DMS79 treated with DMSO at 0.1 percent for 48 hours (cell line): ENCODE measurements at places on chromosomes 1 and 21.

GRCh38 chr1:187883356-187883755 lies 1054.6 kb downstream of the PLA2G4A start:
- DNase-seq: no peak

DNA sequence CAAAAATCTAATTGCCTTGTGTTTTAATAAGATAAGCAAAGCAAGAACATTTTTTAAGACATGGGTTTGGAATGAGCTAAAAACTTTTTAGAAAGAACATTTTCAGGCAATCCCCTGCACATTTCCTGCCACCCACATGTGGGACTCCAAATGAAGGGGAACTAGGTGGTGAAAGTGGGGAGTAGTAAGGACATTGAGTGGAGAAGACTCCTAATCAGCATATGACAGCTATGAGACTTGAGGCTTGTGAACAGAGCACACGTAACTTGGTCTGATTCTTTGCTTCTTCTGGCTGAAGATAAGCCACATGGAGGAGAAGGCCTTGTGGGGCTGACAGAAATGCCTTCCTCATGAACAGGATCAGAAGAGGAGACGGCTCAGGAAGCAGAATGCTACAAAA lies 50.3 kb downstream of the FCER1A start:
- no peak for DNase-seq

- no peak for DNase-seq
These were observed 180.6 kb downstream of the COL24A1 start for GRCh38 chr1:85975912-85976371.

DNA sequence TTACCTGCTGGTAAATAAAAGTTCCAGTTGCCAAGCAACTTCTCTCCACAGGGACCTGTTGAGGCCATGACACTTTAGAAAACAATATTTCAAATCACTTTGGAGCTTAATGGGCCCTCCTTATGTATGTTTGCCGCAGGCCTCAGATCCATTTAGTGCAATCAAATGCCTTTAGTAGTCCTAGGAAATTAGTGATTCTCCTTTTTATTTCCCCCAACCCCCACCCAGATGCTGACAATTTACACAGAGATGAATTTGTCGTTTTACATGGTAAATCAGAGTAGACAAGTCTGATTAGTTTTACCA lies 83.6 kb downstream of the CLIC4 start:
- DNase-seq: peak; percentile 58

- DNase-seq: no peak
These were observed 110.3 kb downstream of the PTPN14 start for GRCh38 chr1:214441119-214441518.

DNA sequence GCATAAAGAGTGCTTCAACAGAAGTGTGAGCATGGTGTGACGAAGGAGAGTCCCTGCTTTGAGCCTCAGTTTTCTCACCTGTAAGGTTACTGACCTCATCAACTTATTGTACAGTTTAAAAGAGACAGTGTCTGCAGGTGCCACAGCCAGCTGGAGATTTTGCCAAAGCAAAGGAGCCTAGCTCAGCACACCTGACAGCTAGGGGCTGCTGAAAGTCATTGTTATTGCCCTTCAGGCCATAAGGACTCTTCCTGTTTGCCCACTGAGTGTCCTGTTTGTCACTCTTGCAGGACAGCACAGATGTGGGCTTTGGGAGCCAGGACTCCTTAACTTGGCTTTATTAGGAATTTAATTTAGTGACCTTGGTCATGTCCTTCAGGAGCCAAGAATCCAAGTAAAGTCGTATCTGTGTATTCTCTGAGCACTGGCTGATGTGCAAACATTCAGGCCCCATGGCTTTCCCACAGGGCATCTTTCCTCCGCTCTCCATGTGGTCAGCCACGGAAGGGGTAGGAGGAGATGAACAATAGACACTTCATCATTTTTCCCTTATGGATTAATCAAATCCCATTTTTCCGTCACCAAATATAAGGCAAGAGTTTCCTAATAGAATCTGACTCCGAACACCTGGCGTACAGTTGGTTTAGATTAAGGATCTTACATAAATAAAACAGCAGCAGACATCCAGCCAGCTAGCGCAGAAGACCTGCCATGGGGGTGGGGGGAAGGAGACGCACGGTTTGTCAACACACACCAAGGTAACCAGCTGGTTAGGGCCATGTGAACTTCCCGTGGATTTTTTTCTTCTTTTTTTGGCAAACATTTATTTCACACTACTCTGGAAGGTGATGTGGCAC lies 43.1 kb upstream of the KANK4 start:
- DNase-seq: no peak
